ENCODE measurements at places on chromosomes 7 and 10. TPM values are rescaled to one million over a fixed set of nuclear protein-coding genes. Genes with fewer than 3 reads are reported as not detected.

DNA sequence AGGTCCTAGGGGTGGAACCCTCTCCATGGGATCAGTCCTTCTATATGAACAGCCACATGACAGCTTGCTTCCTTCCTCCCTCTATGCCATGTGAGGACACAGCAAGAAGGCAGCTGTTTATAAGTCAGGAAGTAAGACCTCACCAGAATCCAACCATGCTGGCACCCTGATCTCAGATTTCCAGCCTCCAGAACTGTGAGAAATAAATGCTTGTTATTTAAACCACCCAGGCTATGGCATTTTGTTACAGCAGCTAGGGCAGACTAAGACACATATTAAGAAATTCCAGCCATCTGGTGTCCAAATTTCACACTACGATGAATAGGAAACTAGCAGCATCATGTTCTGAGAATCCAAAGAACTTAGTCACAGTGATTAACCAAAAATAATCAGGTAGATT, 140.1 kb downstream of the ZFAND4 start:
- DNase-seq: no peak

DNA sequence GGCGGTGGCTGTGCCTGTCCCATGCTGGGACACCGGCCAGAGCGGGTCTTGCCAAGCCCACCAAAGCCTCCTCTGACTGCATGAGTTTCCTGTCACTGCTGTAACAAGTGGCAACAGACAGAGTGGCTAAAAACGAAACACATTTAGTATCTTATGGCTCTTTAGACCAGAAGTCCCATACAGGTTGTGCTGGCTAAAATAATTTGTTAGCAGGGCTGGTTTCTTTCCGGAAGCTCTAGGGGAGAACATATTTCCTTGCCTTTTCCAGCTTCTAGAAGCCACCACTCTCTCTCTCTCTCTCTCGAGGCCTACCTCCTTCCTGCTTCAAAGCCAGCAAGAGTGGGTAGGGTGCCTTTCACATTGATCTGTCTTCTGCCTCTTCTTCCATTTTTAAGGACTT, 171.6 kb upstream of the PLPP4 start:
- DNase-seq: no peak

- DNase-seq: no peak
Measured at GRCh38 chr10:57362811-57363210, 904.9 kb downstream of the IPMK start.

GRCh38 chr10:31549896-31550295, 230.9 kb downstream of the ZEB1 start:
- no peak for DNase-seq

DNA sequence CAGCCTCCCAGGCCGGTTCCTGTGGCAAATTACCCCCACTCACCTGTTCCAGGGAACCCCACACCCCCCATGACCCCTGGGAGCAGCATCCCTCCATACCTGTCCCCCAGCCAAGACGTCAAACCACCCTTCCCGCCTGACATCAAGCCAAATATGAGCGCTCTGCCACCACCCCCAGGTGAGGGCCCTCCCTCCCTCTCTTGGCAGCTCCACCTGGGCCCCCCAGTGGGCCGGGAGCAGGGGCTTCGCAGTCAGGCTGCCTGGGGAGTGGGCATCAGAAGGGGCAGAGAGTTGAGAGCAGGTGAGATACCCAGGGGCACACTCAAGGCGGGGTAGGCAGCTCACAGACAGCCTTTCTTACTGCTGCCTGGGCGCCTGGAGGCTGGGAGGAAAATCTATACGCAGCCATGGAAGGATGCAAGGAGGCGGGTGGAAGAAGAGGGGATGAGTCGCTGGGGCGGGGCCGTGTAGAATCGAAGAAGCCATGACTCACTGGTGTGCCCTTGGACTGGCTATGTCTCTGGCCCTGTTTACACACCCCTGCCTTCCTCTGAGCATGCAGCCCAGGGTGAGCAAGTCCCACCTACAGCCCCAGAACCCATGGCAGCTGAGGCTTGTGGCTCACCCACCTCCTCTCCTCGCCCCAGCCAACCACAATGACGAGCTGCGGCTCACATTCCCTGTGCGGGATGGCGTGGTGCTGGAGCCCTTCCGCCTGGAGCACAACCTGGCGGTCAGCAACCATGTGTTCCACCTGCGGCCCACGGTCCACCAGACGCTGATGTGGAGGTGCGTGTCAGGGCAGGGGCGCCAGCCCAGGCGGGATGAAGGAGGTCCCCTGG, 48.6 kb upstream of the PPIF start:
- peak; percentile 65 for DNase-seq

- DNase-seq: no peak
Measured at GRCh38 chr7:79149831-79150230, 303.6 kb downstream of the MAGI2 start.

- DNase-seq: no peak
Measured at GRCh38 chr7:38425509-38425908, 152.1 kb upstream of the TARP start.

Gene CYP3A5
- total RNA-seq: not detected

Gene TDRD1
- total RNA-seq: 0.35 TPM

Gene HGF
- not detected for total RNA-seq

Gene NUTM2A
- total RNA-seq: 0.15 TPM

Gene CRYGN
- not detected for total RNA-seq

All from activated CD4-positive, alpha-beta memory T cell treated with anti-CD3 and anti-CD28 coated beads, Interleukin-2, amount 10 ng/mL, durations not matched to agents 7 days and 5 days (primary cell).